Left colon (tissue), 2 donors: ENCODE measurements at places on chromosomes 6 and 20.

- DNase-seq: no peak
These were observed 32.9 kb upstream of the ZBTB24 start for GRCh38 chr6:109515781-109516409.

DNA sequence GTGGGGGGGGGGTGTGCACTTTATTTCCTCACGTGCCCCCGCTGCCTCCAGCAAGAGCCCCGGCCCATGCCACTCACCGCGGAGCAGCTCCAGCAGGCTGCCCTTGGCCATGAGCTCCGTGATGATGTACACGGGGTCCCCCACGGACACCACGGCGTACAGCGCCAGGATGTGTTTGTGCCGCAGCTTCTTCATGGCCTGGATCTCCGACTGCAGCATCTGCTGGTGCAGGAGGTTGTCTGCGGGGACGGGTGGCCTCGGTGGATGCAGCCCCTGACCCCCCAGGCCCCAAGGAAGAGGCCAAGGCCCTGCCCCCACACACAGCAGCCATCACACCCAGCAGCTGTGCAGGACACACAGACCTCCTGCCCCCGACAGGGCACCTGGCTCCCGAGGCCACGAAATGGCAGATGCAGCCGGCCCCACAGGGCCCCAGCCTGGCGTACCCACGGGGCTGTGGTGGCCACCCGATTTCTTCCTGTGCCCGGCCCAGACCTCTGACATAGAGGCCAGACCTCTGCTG is 4.7 kb downstream of the PTK6 start:
- DNase-seq: peak; percentile 27

- no peak for DNase-seq
These were observed 4.3 kb upstream of the FUCA2 start for GRCh38 chr6:143515766-143516355.

DNA sequence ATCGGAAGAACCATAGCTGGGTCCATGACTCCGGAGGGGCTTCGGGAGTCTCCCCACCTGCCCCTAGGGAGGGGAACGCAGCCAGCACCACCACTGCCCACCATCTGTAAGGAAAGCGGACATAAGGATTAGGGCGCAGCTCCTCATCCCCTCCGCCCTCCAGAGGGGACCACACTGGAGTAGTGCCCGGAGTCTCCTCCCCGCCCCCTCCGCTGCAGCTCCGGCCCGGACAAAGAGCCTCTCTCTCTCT is 628 bp downstream of the SLC35B2 start:
- no peak for DNase-seq

DNA sequence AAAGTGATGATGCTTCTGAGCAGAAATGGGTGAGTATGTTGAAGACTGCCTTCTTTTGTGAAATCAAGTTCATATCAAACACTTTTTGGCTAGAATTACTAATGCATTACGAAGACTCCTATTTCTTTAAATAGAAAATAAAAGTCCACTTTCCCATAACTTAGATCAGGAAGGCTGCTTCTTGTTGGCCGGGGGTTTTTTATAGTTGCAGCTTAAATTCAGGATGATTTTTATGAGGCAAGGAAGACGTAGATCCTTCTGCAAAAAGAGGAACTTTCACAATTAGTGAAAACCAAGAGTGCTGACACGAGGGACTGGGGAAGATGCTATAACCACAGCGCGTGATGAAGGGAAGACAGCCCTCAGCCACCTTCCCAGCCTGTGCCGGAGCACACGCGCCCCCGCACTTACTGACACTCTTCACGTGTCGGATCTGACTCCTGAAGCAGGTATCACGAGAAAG is 206.1 kb upstream of the PRDM1 start:
- DNase-seq: peak; percentile 24

- no peak for DNase-seq
These were observed 272.5 kb downstream of the THBS2 start for GRCh38 chr6:168981187-168981586.

- no peak for DNase-seq
These were observed 95.0 kb downstream of the AK9 start for GRCh38 chr6:109595998-109596397.

- no peak for DNase-seq
These were observed 672.0 kb downstream of the RFPL4B start for GRCh38 chr6:113019176-113019575.

DNA sequence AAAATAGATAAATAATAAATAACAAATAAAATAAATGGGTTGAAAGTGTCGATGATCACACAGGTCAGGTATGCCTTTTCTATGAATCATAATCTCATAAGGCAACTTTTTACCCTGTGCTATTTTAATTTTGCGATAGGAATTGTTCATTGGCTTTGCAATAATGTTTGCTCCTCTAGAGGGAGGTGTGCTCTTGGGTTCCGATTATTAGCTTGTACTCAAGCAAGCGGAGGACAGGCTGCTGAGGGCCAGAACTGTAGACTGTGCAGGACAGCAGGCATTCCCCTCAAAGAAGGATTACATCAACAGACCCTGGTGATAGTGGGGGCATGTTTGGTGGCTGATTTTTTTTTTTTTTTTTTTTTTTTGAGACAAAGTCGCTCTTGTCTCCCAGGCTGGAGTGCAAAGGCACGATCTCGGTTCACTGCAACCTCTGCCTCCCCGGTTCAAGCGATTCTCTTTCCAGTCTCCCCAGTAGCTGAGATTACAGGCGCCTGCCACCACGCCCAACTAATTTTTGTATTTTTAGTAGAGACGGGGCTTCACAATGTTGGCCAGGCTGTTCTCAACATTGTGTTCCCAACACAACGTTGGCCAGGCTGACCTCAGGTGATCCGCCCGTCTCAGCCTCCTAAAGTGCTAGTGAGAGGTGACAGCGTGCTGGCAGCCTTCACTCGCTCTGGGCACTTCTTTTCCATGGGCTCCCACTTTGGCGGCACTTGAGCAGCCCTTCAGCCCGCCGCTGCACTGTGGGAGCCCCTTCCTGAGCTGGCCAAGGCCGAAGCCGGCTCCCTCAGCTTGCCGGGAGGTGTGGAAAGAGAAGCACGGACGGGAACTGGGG is 35.6 kb downstream of the RIOK1 start:
- DNase-seq: no peak

- no peak for DNase-seq
These were observed 27.3 kb downstream of the RAMACL start for GRCh38 chr6:166559211-166559610.

DNA sequence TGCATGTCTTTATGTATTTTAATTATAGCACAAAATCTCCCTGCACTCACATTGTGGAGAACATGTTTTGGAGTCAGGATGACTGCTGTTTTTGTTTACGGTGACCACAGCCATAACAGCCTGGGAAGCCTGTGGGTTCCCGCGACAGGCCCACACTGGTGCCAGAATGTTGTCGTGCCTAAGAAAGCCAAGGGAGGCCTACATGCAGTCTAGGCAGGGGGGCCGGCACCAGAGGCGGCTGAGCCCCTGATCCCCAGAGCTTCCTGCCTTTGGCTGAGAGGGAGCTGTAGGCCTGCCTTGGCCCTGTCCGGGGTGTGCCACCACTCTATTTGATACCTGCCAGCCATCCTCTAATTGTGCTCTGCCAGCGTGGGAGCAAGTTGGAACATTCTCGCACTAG is 46.7 kb downstream of the TBC1D7 start:
- DNase-seq: no peak
